Kidney (tissue), 22 donors: ENCODE measurements at places on chromosomes 1 and 21.

- no peak overlapping the region for H3K27ac ChIP-seq
- H3K36me3 ChIP-seq: peaks cover 41% of the 10 kb centered on the region
- no peaks in the 10 kb centered on the region for H3K27me3 ChIP-seq
- no peak overlapping the region for H3K4me3 ChIP-seq
- H3K4me1 ChIP-seq: no peaks in the 10 kb centered on the region
Measured at GRCh38 chr1:21608798-21609197, 60.4 kb downstream of the RAP1GAP start.

GRCh38 chr1:12616709-12617373, 1.2 kb downstream of the DHRS3 start:
- peak; percentile 54 for DNase-seq
- no peaks in the 10 kb centered on the region for H3K27me3 ChIP-seq
- H3K36me3 ChIP-seq: peaks cover 11% of the 10 kb centered on the region
- H3K27ac ChIP-seq: peak overlapping the region; percentile 98

DNA sequence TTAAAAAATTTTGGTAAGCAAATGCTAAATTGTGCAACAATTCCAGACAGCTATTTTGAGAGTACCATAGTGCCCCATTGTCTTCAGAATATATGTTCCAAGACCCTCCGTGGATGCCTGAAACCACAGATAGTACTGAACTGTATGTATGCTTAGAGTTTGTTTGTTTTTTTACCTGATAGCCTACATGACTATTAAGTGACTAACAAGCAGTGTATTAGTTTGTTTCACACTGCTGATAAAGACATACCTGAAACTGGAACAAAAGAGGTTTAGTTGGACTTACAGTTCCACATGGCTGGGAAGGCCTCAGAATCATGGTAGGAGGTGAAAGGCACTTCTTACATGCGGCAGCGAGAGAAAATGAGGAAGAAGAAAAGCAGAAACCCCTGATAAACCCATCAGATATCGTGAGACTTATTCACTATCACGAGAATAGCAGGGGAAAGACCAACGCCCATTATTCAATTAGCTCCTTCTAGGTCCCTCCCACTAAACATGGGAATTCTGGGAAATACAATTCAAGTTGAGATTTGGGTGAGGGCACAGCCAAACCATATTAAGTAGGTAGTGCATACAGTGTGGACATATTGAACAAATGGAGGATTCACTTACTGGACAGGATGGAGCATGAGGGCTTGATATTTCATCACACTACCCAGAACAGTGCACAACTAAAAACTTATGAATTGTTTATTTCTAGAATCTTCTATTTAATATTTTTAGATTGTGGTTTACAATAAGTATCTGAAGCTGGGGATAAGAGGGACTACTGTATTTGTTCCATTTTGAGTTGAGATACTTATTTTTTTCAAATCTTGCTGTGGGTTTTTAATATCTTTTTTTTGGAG, 78.5 kb downstream of the LHX9 start:
- H3K27me3 ChIP-seq: no peaks in the 10 kb centered on the region
- no peak overlapping the region for H3K4me3 ChIP-seq
- H3K27ac ChIP-seq: no peak overlapping the region
- no peak for DNase-seq

DNA sequence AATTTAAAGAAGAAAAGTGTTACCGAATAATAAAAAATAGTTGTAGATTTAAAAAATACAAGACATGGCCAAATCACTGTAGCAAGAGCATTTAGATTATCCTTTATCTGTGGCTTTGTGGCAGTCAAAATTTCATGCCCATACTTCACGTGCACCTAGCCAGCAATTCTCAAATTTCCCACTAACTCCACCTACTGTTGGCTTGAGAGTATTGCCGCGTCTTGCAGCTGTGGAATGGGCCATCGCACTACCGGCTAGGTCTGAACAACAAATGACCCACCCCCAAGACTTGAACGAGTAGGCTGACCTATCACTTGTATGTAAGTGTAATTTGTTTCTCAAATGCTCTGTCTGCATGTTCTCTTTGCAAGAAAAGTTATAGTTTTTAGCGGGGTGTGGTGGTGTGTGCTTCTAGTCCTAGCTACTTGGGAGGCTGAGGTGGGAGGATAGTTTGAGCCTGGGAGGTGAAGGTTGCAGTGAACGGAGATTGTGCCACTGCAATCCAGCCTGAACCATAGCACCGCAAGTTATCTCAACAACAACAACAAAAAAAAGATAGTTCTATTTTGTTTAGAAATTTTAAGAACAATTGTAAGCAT, 4.1 kb downstream of the KRTAP13-4 start:
- no peaks in the 10 kb centered on the region for H3K4me1 ChIP-seq
- no peaks in the 10 kb centered on the region for H3K27me3 ChIP-seq
- peak; percentile 29 for DNase-seq
- no peak overlapping the region for H3K4me3 ChIP-seq

GRCh38 chr21:25967901-25968438, 202.6 kb downstream of the APP start:
- H3K4me1 ChIP-seq: no peaks in the 10 kb centered on the region
- peaks cover 8% of the 10 kb centered on the region for H3K36me3 ChIP-seq
- no peak overlapping the region for H3K4me3 ChIP-seq
- no peak for DNase-seq

GRCh38 chr1:156152628-156153027, 757 bp upstream of the SEMA4A start:
- DNase-seq: peak; percentile 88
- no peaks in the 10 kb centered on the region for H3K27me3 ChIP-seq

DNA sequence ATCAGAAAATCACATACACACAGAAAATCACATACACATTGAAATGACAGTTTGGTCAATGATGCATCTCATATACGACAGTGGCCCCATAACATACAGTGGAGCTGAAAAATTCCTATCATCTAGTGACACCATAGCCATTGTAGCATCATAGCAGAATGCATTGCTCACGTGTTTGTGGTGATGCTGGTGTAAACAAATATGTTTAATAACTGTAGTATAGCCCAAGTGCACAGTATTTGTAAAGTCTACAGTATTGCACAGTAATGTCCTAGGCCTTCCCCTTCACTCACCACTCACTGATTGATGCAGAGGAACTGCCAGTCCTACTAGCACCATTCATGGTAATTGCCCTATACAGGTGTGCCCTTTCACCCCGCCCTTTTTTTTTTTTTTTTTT, 30.1 kb upstream of the RUNX1 start:
- DNase-seq: no peak
- H3K27ac ChIP-seq: no peak overlapping the region
- no peaks in the 10 kb centered on the region for H3K27me3 ChIP-seq
- H3K4me3 ChIP-seq: no peak overlapping the region
- no peaks in the 10 kb centered on the region for H3K4me1 ChIP-seq
